Right hindlimb (tissue), 1 donor: ENCODE measurements at places on chromosomes 5 and 9.

DNA sequence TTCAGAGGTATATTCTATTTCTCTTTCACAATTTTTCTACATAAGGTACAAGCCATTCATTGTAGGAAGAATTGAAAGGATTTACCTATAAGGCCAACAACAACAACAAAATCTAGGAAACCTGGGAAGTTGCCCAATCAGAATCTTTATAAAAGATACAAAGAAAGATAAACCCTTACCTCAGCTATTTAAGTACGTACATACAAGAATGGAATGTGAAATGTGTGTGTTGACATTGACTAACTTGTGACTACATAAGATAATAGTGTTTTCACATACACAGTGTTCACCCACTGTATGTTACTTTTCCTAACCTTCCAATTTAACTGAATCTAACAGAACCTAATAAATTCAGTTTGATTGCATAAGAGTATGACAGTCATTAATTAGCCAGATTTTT lies 154.1 kb downstream of the ADAMTS6 start:
- DNase-seq: no peak

- no peak for DNase-seq
Observed at GRCh38 chr5:72505539-72506157, 1.6 kb downstream of the ZNF366 start.

GRCh38 chr5:62538017-62538942 lies 40.3 kb upstream of the LRRC70 start:
- no peak for DNase-seq

DNA sequence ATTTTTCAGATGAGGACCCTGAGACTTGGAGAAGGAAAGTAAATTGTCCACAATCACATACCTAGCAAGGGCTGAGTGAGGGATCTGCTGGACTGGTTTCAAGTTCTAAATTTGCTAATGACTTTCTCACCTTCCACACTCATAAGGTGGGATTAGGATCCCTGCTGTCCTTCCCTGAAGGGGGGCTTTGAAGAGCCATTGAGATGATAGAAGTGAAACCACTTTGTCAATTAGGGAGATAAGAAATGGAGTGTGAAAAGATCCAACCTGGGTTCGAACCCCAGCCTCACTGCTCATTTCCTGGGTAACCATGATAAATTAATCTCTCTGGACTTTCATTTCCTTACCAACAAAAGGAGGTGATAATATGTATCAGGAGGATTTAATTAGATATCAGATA lies 32.7 kb upstream of the FOXE1 start:
- DNase-seq: no peak

GRCh38 chr5:567664-568060 lies 43.4 kb upstream of the SLC9A3 start:
- no peak for DNase-seq

GRCh38 chr5:141439411-141440141 lies 9.3 kb downstream of the PCDHGA12 start:
- DNase-seq: no peak

DNA sequence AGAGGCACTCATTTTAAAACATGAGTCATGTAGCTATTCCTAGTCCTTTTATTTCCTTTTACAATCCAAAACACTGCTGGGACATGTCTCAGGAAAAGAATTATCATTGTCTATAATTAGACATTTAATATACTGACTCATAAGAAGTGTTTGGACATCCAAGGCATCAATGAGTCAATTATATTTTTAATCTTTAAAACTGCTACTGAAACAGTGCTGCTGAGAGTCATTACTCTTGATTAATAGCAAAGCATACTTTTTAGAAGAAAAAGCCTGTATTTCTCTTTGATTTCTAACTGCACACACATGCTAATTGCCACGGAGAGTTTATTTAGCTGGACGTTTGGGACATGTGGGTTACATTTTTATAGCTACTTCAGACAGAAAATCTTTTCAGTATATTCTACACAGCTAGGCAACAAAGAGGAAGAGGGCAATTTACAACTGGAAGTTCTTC lies 1249.0 kb upstream of the CDH18 start:
- DNase-seq: no peak

DNA sequence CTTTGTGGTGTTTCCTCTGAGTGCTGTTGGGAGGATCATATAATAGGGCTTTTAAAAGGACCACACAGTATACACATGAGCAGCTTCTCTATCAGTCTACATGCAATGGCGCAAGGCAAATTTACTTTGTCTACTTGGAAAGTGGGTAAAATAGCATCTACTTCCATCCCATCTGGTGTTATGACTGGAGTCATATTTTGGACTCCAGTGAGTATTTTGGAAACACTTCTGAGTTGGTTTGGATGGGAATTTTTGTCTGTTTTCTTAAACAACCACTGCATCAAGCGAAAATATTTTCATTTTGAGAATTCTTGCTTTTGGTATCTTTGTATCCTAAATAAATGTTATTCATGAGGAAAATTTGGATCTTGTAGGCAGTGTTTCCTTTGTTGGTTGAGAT lies 220.8 kb downstream of the NMUR2 start:
- no peak for DNase-seq

- no peak for DNase-seq
Observed at GRCh38 chr5:100667161-100667630, 132.0 kb downstream of the FAM174A start.
